ENCODE measurements at places on chromosomes 7 and 10.

DNA sequence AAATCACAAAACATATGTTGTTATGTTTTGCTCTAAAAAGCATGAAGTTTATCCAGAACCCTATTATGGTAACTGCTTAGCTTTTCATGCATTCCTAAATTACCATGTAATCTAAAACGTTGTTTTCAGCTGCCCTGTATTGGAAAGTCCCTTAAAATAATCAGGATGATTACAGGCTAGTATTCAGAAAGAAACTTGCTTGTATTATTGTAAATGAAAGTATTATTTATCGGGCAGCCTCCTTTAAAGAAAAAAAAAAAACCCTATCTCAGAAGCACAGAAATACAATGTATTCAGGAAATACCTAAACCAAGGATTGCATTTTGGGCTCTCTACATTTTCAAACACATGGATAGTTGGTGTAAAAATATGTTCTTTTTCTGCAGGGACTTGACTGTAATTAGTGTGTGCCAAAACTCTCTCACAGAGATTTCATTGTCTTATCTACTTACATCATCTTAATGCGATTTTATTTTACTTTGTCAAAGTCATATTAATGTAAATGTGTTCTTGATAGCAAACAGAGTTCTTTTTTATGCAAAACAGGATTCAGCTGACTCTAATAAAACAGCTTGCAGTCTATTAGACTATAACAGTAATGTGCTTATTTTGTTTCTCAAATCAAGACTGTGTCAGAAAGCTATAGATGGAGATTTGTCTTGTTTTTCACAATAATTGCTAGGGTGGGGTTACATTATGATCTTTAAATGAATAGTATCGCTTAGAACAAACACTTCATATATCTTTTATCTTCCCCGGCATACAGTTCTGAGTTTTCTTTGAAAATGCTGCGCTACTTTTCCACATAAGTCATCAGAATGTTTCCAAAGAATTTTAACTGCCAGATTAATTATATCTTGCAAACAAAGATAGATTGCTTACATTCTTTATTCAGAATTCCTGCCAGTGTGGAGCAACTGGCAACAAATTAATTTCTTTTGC lies 65.3 kb upstream of the ARID5B start:
- no peak for DNase-seq

- DNase-seq: no peak
Measured at GRCh38 chr7:116836911-116837310, 25.5 kb upstream of the CAPZA2 start.

- no peak for DNase-seq
Measured at GRCh38 chr7:19117870-19118608, 603 bp upstream of the TWIST1 start.

DNA sequence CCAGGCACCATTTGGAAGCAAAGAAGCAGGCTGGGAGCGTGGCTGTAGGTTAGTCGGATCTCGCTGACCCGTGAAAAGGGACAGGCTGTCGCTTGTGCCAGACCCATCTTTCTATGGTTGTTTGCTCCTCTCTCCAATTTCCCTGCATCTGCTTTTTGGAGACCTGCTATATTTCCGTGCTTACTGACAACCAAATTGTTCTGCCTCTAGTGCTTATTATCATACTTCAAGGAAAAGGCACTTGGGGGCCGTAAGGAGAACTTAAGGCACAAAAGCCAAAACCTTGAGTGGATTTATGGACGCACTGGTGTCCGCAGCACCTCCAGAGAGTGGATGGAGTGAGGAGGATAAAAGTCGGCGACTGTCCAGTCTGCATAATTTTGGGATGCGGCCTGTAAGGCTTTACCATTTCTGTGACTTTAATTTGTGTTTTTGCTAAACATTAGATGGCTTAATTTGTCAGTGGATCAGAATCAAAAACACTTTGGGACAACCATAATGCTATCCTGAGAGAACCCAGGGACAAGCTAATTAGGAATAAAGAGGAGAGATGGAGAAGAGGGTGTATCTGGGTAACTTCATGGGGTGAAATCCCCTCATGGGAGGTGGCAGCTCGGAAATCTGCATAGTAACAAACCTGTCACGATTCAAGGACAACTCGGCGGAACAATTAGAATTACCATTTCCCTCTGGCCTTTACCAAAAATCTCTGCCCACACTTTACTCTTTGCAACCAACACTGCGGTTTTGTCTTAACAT lies 206.7 kb downstream of the HDAC9 start:
- DNase-seq: no peak

GRCh38 chr10:112247791-112248190 lies 35.4 kb upstream of the TECTB start:
- DNase-seq: no peak

DNA sequence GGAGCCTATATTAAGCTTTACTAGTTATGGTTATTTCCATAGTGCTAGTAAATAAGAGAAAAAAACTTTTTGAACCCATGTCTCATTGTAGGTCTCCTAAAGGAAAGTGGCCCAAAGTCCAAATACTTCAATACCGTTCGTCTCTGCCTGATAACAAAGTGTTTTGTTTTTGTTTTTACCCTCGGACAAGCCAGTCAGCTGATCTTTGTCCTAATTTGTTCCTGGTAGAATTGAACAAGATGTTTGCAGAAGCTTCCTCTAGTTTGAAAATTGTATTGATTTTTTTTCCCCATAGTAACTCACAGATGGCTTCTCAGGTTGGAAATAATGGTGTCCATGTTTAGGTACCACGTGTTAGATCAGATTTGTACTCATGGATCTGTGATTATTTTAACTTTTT lies 335.8 kb upstream of the KAT6B start:
- DNase-seq: no peak

DNA sequence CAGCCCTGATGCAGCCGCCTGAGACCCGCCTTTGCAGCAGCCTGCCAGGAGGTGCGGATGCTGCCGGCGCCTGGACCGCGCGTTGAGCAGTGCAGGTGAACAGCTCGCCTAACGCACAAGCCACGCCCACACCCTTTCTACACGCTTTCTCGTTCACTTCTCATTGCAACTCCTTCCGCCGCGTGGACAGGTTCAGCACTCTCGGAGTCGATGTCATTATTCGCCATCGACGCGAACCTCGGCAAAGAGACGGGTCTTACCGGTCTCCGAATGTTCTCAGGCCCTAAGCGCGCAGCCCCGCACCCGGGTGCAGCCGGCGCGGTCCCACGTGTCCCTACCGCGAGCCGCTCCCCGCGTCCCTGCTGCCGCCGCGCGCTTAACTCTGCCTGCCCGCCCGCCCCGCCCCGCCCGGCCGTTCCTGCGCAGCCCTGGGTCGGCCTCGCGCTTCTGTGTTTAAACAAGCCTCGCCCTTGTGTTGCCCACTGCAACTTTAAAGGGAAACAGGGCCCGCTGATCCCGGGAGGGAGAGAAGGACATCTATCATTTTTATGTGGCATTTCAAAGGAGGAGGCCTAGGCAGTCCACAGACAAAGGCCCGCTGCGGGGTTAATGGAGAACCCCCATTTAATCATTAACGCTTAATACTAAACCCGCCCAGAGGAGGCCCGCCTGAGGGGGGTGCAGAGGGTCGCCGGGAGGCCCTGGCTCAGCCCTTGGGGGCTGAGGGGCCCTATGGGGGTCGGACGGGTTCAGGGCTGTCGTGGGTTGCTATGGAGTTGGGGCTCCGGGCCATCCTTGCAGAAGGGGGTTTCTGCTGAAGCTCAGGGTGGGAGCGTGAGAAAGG lies 128.5 kb downstream of the WDR11 start:
- DNase-seq: no peak

GRCh38 chr10:101612872-101613271 lies 24.8 kb downstream of the DPCD start:
- no peak for DNase-seq

GRCh38 chr10:77267703-77268675 lies 369.6 kb downstream of the KCNMA1 start:
- DNase-seq: no peak

- no peak for DNase-seq
Measured at GRCh38 chr7:20797462-20798080, 10.9 kb upstream of the SP8 start.

GRCh38 chr10:122236690-122237306 lies 34.3 kb upstream of the BTBD16 start:
- DNase-seq: no peak

DNA sequence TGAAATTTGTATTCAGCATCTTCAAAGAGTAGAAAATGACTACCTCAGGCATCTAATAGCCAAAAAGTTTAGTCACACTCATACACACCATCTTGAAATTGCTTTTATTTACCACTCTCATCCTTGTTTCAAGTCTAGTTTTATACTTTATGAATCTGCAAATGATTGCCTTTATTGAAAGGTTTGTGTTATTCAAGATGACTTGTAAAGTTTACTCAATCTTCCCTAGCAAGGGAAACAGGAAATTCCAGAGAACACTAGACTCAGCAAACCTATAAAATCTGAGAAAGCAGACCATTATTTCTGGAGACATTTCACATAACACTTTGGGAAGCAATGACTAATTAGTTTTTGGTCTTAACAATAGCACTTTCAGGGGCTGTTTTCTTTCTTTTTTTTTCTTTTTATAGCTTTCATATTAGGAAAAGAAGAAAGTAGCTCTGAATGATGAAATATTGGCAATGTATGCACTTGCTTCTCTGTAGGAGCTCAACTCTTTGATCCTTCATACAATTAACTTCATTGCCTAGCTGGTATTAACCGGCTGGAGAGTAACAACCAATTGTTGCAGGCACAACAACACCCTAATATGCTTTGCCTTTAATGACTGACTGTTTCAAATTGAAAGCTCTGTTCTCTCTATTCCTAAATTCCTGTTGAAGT lies 68.9 kb upstream of the HDAC9 start:
- DNase-seq: no peak

- no peak for DNase-seq
Measured at GRCh38 chr10:79484476-79484875, 27.9 kb upstream of the EIF5AL1 start.

- DNase-seq: no peak
Measured at GRCh38 chr7:158650821-158651225, 53.8 kb downstream of the NCAPG2 start.

- no peak for DNase-seq
Measured at GRCh38 chr7:154347700-154348266, 295.6 kb downstream of the DPP6 start.

DNA sequence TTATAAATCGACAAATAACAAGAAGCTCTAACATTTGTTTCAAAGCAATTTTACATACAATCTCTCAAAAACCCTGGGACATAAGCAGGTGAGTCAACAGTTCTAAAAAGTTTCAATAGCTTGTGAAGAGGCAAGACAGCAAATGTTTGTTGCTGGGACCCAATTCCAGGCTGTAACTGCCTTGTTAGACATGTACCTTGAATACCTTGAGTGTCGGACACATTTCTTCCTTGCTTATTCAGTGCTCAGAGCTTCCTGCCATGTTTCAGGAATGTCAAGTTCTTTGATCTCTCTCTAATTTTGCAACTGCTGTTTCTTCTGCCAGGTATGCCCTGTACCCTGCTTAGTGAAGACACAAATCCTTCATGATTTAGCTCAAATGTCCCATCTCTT lies 5.1 kb downstream of the CH25H start:
- DNase-seq: no peak

GRCh38 chr7:20504060-20504459 lies 111.4 kb upstream of the ABCB5 start:
- DNase-seq: no peak

DNA sequence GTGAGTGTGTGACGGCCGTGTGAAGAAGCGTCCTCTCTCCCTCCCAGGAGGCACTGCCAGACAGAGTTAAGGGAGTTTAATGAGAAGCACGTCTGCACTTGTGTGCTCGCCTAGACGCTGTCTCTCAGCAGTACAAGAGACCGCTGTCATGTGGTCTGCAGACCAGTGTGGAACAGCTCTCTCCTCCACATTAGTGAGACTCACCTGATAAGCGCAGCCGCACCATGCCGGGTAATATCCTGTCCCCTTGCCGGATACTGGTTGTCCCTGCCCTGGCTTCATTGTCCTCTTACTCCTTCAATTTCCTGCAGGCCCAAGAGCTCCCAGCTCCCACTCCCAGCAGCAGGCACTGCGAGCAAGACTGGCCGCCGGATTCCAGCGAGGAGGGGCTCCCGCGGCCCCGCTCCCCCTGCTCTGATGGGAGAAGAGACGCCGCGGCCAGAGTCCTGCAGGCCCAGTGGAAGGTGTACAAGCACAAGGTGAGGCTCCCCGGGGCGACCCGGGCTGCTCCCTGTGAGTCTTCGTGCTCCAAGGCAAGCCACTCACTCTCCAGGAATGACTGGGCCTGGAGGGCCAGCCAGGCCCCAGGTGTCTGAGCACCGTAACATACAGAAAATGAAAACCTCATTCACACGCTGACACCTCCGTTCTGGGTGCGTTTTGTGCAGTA lies 33.5 kb upstream of the TTYH3 start:
- no peak for DNase-seq

GRCh38 chr10:86956195-86956847 lies 1.1 kb downstream of the MMRN2 start:
- no peak for DNase-seq

GRCh38 chr10:18312374-18313139 lies 172.3 kb downstream of the CACNB2 start:
- DNase-seq: no peak

DNA sequence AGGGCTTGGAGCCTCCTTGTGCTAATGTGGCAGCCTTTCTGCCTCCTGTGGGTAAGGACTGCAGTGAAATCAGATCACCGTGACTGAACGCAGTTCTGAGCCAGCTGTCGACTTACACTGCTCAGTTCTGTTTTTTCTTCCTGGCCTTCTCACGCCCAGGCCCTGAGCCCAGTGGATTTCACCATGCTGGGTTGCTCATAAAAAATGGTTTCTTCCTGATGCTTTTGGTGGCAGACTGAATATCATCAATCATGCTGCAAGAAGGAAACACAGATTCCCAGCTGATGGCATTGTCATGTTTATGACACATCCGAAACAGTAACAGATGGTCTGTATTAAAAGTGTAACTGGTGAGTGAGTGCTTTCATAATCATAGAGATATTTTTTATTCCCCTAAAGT lies 389.6 kb downstream of the GALNT17 start:
- no peak for DNase-seq

- no peak for DNase-seq
Measured at GRCh38 chr10:106992055-106992454, 172.5 kb downstream of the SORCS1 start.

DNA sequence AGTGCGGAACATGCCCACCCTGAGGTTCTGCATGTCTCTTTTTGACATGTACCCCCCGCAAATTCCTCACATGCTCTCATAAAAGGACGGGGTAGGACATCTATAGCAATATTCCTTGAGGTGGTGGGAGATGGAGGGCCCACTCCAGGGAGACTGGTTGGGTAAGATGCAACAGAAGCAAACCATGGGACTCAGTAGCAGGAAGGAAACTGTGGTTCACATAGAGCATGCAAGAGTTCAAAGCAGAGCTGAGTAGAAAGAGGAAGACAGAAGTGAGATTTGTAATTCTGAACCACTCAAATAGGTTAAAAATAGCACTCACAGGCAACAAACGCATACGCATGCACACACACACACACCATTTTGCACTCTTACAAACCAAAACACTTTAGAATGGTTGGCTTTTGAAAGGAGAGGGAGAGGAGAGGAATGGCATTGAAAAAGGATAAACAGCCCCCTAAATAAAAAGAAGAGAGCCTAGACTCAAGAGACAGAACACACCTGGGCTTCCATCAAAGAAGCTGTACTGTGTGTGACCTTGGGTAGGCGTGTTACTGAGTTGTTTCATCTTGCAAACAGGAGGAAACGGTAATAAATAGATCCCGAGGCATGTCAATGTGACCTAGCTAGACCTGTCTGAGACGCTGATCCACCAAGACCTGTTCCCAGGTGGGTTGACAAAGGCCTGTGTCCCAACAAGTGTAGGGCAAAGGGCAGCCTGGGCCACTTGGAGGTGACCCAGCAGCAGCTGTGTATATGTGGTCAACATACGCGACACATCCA lies 77.6 kb upstream of the LRRC4 start:
- DNase-seq: no peak

GRCh38 chr10:71978988-71979691 lies 14.9 kb downstream of the CHST3 start:
- DNase-seq: no peak
